ENCODE measurements at places on chromosomes 2 and 18. TPM values are rescaled to one million over a fixed set of nuclear protein-coding genes. Genes with fewer than 3 reads are reported as not detected.

The TRIM43 gene
- total RNA-seq: not detected

The IMMT gene
- total RNA-seq: 66.0 TPM

The ST6GAL2 gene
- total RNA-seq: 5.2 TPM

The SULT1C4 gene
- total RNA-seq: 0.32 TPM

GRCh38 chr2:47690132-47690531 lies 92.8 kb upstream of the MSH6 start:
- no peak for DNase-seq

DNA sequence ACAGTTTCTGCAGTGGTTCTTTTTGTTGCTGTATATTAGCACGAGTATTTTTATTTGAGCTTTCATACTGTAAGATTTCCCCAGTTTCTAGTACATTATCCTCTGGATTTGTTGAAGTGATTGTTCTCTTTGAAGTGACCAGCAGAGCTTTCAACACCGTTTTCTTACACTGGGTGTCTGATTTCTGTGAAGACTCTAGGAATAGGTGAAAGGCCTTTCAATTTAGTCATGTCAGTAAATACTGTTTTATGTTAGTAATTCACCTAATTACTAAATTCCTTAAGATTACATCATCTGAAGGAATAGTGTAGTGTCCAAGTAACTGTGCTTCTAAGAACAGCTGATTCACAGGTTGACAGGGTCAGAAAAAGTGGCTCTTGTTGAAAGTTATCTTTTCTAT lies 2.3 kb downstream of the PPM1B start:
- DNase-seq: peak; percentile 57

- peak; percentile 83 for DNase-seq
These were observed 82.6 kb downstream of the PKP4 start for GRCh38 chr2:158539176-158540005.
